ENCODE measurements at places on chromosomes 6 and 20.

GRCh38 chr20:45416917-45417316 lies 976 bp downstream of the PIGT start:
- DNase-seq, result no peak

DNA sequence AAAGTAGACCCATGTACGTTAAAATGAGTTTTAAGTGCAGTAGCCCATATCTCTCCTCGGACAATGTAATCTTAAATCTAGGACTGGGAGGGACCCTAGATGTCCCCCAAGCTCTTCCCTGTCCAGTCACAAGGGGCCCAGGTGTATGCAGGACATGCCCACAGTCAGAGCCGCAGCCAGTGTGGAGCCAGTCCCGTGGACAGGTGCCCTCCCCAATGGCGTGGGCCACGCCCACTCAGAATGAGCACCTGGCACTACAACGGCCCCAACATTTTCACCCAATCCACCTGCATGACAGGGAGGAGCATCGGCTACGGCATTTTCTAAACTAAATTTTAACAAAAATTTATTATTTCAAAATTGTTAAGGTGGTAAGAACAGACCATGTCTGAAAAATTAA lies 53.2 kb downstream of the WDR27 start:
- no peak for DNase-seq

DNA sequence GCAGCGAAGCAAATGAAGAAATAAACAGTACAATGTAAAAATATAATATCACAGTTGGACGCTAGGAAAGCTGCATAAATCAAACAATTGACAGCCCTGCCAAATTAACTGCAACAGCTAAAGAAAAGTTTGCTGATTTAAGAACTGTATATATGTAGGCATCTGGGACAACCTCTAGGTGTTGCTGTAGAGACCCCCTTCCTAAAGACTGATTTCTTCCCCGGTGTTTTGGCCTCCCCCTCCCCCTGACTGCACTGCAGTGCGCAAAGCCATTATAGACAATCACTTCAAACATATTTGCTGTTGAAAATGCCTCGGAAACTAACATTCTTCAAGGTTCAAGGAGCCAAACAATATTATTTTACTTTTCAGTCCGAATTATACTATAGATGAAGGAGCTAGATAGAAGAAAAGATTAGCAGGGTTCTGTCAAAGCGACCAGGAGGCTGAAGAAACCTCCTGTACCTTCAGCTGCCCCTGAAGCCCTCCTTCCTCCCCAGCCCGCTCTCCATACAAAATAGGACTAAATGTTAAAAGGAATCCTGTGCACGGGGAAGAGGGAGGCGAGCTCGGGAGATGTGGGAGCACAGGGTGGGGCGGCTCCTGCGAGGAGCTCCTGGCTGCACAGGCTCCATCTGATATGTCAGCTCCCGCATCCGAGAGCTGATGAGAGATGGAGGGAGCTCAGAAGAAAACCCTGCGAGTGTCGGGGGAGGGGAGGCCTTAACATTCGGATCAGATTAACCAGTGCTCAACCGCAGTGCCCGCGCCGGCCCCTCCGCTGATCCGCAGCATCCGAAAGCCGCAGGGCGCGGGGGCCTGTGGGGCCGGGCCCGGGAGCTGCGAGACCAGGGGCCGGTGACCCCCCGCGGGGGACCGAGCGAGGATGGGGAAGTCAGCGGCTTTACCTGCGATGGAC lies 822 bp downstream of the ELOVL4 start:
- DNase-seq, result no peak

DNA sequence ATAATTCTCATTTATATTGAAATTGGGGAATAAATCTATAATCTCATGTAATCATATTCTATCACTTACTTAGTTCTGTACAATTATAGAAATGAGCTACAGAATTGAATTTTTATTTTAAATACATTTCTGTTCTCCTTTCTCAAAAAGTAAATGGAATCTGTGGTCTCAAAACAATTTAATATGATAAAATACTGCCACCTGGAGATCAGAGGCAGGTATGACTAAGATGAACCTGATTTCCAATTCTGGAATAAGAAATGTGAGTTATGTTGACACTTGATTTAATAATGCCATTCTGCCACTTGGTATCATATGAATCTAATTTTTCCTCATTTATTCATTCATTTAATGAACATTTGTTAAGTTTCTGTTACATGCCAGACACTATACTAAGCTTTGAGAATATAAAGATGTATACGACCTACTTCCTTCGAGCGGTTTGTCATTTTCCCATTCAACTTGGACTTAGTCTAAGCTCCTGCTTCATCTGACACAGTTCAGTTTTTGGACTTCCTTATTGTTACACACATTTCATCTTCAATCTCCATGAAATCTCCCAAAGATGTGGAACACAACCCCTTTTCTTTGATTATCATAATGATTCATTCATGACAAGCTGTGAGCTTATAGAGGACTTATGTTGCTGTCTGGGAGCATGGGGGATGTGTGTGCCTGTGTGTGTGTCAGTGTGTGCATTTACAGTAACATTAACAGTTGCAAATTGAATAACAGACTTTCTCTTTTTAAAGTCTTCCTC lies 7.5 kb upstream of the CCDC28A start:
- DNase-seq, result no peak

- DNase-seq, result no peak
These were observed 15.8 kb upstream of the LIN28B start for GRCh38 chr6:104940893-104941728.

GRCh38 chr20:62252342-62252966 lies 14.1 kb downstream of the OSBPL2 start:
- no peak for DNase-seq

DNA sequence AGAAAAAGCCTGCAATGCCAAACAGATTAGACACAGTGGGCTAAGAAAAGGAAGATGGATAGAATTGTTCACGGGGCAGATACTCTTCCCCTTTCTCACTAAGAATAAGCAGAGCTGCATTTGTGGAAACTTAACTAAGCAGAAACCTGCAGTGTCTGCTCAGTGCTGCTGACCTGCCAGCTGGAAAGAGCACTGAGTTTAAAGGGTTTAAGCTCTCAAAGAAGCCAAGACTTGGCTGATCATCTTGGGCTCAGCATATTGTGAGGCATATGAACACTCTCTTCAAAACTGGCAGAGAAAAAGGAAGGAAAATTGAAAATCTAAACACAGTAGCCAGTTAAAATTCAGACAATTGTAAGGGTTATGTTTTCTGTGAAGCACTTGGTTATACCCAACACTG lies 711.1 kb upstream of the EPHA7 start:
- peak; percentile 12 for DNase-seq

Measured in brain pericyte (primary cell).